NCI-H1694 treated with DMSO at 0.1 percent for 48 hours (cell line): ENCODE measurements at places on chromosomes 1 and 21.

GRCh38 chr21:45975020-45975666 lies 6.4 kb upstream of the COL6A1 start:
- DNase-seq, result no peak

DNA sequence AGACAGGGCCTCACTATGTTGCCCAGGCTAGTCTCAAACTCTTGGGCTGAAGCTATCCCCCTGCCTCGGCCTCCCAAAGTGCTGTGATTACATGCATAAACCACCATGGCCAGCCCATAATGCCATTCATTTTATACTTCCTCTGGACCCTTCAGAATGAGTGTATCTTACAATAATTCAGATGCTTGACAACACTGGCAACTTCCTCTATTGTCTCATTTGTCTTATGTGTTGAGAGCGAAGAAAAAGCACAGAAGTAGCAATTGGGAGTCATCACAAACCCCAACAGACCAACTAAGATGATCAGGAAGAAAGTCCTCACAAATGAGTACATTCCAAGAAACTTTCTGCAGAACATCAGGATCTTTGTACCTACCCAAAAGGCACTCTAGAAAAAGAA lies 191.9 kb downstream of the RERE start:
- DNase-seq, result no peak

DNA sequence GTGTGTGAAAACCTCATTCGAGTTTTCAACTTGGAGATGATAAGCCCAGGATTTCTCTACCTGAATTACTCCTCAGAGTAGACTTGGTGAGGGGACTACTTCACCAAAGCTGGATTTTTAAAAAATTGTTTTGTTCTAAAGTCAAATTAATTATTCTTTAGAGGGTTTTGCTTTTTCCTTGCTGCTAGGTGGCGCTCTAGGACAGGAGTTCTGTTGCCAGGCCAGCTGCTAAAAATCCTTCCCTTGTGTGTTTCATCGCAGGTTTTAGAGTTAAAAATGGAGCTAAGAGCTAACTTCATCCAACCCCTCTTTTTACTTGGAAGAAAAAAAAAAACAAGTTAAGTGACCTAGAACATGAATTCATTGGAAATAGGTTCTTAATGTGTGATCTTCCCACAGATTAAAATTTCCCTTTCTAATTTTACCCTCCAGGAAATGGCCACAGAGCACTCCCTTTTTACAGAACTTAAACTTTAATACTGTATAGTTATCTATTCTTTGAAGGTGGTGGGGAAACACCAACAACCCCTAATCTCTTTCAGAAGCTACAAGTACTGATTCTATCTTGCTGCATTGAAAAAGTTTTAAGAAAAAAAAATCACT lies 36.7 kb upstream of the FAM163A start:
- DNase-seq, result peak; percentile 76

DNA sequence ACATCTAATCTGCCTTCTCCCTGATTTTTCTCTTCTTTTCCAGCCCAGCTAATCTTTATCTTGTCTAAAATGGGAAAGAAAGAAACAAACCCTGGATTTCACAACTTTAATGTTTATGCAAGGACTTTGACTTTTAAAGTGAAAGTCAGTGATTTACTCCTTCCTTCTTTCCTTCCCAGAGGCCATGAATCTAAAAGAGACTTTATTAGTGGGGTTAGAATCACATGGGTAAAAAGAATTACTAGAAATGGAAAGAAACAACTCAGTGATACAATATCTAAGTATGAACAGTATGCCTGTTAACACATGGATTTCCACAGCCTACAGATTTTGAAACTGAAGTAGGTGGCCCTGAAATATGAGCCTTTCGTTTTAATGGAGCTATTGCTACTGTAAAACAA lies 59.8 kb upstream of the KCNK2 start:
- DNase-seq, result no peak

DNA sequence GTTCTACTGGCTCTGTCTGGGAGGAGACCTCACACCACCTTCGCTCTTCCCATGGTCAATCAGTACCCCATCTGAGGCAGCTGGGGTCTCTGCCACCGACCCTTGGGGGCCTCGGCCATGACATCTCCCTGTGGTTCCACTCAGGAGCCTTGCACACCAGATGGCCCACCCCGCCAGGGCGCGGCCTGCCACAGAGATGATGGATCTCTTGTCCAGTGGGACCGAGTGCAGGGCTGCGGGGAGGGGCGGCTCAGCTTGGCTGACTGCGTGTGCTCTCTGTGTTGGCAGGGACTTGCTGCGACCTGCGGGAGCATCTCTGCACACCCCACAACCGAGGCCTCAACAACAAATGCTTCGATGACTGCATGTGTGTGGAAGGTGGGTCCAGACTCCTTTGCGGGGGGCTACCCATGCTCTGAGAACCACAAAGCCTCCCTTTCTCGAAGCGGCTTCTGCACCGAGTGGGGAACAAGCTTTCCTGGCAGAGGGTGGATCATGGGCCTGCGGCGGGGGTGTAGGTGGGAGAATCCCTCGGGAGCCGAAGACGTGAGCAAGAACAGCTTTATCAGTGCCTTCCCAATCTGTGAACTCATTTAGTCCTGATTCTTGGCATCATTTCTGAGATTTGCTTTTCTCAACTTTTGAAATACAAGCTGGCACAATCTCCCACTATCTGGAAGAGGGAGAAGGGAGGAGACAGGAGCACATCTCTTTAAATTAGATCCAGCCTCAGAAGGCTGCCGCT lies 20.9 kb upstream of the AGTRAP start:
- DNase-seq, result no peak

DNA sequence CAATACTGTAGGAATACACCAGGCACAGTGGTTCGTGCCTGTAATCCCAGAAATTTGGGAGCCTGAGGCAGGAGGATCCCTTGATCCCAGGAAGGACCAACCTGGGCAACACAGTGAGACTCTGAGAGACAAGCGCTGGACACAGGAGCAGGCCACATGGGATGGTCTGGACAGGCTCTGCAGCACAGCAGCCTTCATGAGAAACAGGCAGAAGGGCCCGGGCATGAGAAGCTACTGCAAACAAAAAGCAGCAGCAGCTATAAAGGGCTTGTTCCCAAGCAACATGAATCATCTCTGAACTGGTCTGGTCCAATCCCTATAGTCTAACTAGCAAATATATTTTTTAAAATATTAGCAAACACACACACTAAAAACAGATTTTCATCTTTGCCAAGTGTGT lies 35.5 kb upstream of the SLAMF9 start:
- no peak for DNase-seq

DNA sequence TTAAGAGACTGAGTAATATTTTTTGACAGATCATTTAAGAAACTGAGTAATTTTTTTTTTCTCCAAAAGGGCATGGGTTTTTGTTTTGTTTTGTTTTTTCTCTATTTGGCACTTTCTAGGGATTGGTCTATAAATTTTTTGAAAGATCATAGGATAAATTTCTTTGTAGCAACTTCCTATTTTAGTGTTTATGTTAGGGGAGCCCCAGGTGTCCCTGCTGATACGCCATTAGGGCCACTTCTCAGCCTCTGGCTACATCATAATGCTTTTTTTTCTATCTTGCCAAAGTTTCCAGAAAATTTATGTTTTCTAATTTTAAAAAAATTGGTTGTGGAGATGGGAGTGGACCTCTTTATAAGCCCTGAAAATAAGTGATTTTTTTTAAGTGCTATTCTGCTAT lies 2.6 kb downstream of the GABPA start:
- no peak for DNase-seq

DNA sequence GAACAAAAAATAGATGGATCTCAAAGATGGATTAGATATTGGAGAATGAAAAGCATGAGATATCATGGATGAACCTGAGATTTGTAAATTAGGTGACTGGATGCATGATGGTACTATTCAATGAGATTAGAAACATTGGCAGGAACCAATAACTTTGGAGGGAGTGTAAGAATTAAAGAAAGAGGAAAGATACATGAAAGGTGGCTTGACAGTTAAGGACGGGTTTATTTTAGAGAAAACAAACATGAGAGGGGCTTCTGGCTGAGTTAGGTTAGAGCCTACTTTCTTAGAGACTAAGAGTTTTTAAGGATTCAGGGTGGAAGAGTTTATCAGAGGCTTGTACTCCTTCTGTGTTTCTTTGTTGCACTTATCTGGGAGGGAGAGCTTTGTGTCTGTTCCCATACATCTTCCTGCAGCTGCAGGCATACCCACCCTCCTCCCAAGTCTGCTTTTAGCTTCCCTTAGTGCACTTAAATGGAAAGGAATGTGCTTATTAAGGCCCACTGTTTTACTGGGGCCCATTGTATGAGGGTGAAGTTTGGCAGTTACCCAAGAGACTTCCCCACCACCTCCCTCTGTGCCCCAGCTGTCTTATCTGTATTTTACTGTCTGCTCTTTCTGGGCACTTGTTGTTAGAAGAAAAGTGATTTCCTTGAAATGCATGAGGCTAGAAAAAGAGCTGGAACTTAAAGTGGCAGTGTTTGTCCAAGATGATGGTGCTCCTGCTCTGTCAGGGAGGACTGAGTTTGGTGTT lies 26.1 kb upstream of the CR2 start:
- no peak for DNase-seq

GRCh38 chr1:58824753-58825389 lies 41.0 kb upstream of the JUN start:
- no peak for DNase-seq

- DNase-seq, result no peak
These were observed 6.8 kb downstream of the CDC14A start for GRCh38 chr1:100359139-100359538.

DNA sequence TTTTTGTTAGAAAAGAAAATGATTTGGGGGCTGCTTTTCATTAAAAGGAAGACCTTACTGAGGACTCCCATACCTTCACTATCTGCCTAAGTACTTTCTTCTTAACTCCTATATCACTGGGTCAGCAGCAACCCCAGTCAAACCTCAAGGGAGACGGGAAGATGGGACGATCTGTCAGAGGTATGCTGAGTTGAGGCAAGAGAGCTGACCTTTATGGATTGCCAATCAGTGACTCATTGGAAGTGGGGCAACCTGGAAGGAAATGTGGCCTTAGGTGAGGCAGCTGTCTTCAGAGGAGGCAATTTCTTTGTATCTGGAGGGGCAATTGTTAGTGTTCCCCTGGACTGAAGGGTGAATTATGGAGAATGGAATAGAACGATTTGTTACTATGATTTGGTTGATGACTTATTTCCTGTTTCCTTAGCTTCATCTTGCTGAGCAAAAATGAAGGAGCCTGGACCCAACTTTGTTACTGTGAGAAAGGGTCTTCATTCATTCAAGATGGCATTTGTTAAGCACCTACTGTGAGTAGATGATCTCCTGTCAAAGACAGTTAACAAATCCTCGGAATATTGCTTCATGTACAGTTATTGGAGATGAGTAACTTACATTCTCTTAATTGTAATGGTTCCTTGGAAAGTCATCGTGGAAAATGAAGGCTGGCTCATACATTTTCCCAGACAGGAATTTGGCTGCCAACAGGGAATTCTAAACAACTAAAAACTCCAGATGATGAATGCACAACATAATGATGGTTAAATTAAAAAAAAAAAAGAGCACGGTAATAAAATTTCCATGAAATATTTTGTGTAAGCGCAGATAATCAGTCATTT lies 134.7 kb upstream of the KCNJ15 start:
- no peak for DNase-seq

GRCh38 chr1:51578383-51579109 lies 38.3 kb upstream of the OSBPL9 start:
- DNase-seq, result no peak

- no peak for DNase-seq
These were observed 11.7 kb downstream of the TAGLN2 start for GRCh38 chr1:159913451-159914192.
